ENCODE measurements at places on chromosomes 16 and 17.

DNA sequence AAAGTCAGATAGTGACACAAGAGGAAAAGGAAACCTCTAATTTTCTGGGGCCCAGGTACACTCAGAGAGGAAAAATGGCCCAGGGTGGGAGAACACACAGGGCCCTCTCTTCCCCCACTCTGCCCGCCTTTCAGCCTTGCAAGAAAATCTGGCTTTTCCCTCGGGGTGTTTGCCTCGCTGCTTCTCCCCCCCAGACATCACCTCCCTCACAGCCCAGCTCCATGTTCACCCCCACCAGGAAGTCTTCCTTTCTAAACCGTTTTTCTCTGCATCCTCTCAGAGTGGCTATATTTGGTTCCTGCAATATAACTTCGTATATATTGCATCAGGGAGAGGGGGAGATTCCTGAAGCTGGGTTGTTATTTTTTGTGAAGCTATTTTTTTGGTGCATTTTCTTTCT, 27.3 kb downstream of the RPRML start:
- DNase-seq: no peak

DNA sequence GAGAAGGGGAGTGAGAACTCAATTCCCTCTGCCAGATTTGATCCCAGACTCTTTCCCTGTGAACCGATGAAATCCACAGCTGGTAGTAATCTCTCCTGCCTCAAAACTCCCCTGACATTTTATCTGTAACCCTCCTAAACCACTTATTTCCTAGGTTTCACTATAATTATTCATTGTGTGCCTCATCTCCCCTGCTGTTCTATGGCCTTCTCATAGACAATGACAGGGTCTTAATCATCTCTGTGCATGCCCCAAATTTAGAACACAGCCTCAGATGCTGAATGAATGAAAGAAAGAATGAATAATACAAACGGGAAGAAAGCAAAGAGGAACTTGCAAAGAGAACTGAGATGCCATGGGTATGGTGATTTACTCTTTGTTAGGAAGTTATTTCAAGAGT, 451.1 kb downstream of the HS3ST3B1 start:
- DNase-seq: no peak

GRCh38 chr17:49338883-49339282, 23.2 kb downstream of the ZNF652 start:
- DNase-seq: no peak

DNA sequence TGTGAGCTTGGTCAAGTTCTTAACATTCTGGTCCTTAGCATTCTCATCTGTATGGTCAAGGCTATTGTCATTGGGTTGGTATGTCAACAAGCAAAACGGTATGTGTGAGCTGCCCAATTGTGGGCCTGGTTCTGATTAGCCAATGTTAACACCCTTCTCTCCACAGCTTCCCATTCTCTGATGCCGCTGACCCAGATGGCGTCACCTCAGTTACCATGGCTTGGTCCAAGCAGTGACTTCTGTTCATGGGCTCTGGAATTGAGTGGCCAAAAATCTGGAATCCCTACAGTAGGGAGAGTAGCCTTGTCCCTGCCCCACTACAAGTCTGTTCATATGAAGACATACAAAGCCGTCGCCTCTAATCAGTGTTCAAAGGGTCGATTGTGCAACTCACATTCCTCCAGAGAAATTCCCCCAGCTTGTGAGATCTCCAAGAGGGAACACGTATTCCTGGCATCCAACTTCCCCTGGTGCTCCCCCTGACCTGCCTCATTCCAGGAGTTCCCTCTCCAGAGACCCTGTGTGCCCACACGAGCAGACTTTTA, 15.8 kb downstream of the TMEM98 start:
- DNase-seq: no peak

- DNase-seq: no peak
These were observed 16.8 kb downstream of the ITGAM start for GRCh38 chr16:31276600-31276999.

GRCh38 chr17:62666061-62666800, 38.8 kb downstream of the MRC2 start:
- DNase-seq: no peak

DNA sequence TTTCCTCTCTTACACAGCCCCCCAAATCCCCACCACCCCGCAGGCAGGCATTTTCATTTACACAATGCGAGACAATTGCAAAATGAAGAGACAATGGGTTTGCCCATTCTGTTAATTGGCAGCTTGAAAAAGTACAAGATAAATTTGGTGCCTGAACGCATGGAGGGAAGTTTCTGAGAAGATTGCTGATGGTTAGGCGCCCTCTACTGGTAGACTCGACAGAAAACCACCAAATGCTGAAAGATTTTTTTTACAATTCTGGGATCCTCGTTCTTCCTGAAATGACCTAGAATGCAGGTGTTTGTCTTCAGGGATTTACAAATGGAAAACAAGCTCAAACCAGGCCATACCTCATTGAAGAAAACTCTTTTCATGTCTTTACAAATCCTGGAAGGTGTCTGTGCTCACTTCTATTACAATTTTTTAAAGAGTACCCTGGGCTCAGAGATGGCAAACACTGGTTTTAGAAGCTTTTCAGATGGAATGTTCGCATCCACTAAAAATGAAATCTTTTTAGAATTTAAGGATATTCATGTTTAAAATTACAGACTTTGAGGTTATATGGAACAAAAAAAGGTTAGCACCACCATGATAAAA, 338.5 kb downstream of the PMP22 start:
- DNase-seq: peak; percentile 6

- DNase-seq: no peak
These were observed 68.8 kb downstream of the LMF1 start for GRCh38 chr16:901715-902601.

DNA sequence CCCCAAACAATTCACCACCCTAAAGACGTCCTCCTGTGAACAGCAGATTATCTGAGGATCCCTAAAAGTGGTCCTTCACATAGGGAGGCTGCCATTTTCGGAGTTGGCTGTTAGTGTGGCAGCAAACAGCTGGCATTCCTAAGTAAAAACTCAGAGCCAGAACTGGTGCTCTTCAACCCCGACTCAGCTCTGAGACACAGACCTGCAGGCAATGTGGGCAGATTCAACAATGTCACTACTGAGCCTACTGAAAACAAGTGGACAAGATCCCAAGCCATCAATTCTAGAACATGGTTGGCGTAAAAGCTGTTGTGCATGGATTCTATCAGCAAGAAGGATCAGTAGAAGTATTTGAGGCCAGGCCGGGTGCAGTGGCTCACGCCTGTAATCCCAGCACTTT, 247.2 kb downstream of the NTN1 start:
- no peak for DNase-seq

- no peak for DNase-seq
These were observed 1860.3 kb downstream of the TP53TG3F start for GRCh38 chr16:35319536-35320192.

DNA sequence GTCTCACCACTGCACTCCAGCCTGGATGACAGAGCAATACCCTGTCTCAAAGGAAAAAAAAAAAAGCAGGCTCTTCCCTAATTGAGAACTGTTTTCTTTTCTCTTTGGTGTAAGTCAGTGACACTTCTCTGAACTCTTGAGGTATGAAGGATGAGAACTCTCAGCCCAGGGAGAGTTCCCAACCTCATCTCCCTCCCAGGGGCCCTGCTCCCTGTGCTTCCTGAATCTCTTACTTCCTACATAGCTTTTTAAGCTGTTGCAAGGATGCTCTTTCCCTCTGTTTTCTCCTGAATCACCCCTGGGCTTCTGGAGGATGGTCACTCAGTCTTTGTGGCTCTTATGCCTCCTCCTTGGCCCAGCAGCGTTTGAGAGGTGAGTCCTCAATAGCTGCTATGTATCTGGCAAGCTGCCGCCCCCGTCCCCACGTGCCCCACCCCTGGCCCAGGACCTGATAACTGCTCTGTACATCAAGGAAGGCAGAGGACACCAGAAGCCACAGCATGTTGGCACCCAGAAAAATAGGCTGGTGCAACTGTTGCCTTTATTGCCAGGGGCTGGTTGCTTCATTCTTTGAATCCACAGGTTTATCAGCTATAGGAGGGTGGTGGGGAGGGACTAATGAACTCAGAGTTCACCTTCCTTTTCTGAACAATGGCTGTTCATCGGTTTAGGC, 24.0 kb downstream of the IGF2BP1 start:
- no peak for DNase-seq

GRCh38 chr17:47741793-47742145, 8.7 kb downstream of the TBX21 start:
- DNase-seq: no peak

DNA sequence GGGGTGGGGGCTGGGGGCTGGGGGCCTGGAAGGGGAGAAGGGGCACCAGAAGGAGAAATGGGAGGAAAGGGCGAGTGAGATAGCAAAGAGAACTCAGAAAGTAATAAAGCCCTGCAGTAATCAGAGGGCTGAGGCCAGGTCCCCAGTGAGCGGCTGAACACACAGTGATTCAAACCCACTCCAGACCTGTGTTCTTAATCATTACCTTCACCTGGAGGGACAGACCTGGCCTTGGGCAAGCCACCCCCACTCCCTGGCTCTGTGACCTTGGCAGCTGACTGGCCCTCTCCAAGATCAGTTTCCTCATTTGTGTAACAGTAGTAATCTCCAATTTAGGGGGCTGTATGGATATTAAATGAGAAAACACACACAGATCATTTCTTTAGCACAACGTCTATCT, 150.4 kb downstream of the WWOX start:
- DNase-seq: no peak

GRCh38 chr16:31373235-31373634, 18.3 kb downstream of the ITGAX start:
- DNase-seq: no peak

DNA sequence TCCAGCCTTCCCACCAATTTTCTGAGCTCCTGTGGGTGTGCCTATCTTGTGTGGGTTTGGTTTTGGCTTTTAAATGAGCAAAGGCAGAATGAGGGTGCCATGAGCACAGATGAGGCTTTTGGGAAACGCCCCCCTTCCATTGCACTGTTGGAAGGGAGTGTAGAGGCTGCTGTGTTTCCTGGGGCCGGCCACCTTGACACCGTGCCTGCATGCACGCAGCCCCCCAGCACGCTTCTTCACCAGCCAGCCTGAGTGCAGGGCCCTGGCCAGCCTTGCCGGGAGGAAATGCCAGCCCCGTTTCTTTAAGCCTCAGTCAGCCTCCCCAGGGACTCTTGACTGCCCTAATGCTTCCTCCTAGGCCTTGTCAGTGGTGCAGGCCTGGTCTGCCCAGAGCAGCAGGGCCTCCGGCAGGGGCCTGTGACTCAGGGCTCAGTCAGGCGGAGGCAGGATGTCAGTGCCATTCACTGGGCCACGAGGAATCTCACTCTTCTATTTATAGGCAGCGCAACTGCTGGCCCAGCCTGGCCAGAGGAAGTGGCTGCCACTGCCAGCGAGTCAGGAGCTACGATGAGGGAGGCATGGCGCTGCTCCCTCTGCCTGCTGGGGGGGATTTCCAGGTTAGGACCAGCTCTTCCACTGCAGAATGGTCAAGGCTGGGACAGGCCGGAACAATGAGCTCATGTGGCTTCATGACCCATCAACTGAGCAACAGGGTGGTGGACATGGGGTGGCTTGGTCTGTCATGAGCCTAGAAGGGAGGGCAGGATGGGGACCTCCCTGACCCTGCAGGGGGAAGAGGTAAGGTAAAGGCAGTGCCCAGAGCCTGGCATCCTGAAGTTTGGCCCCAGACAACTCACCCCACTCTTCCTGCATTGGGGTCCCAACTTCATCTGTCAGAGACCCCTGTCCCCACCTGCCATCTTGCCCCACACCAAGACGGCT, 205.2 kb downstream of the RAB11FIP4 start:
- DNase-seq: no peak

DNA sequence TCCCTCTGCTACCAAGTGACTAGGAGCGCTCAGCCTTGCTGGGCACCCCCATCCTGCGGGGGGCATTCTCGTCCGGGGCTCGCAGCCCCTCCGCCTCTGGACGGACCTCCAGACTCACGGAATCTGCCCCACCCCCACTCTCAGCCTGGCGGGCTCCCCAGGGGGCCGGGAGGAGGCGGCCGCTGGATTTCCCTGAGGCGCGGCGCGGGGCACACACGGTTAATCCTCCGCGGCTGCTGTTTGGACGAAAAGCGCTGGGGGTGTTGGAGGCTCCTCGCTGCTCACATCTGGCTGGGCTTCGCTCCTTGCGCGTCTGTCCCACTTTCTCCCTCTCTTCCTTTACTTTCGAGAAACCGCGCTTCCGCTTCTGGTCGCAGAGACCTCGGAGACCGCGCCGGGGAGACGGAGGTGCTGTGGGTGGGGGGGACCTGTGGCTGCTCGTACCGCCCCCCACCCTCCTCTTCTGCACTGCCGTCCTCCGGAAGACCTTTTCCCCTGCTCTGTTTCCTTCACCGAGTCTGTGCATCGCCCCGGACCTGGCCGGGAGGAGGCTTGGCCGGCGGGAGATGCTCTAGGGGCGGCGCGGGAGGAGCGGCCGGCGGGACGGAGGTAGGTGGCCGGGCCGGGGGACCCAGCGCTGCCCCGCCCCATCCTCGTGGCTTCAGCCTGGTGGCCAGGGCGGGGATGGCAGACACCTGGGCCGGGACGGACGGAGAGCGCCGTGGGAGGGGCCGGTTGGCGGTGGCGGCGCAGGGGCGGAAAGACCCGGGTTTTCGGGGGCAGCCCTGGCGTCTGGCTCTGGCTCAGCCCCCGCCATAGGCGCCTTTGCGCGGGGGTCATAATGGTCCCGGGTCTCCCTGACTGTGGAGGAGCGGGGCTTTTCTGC, at the start of gene C1QTNF1:
TSS of gene C1QTNF1 (plus strand) at position 284 of the 886 bp plus-strand sequence. CDS start 19,800 bp downstream, outside the sequence.
- no peak for DNase-seq

- DNase-seq: no peak
These were observed 2.6 kb downstream of the C16orf78 start for GRCh38 chr16:49376206-49376605.

GRCh38 chr17:57662644-57663308, 82.3 kb downstream of the CCDC182 start:
- no peak for DNase-seq

Data from stimulated activated CD4-positive, alpha-beta T cell treated with anti-CD3 and anti-CD28 coated beads, Interleukin-1b, Interleukin-23, amount 100 ng/mL, for 1 hour (primary cell).